ENCODE measurements at places on chromosomes 3 and 15.

- no peak for DNase-seq
These were observed 974.4 kb upstream of the ALCAM start for GRCh38 chr3:104392327-104392726.

GRCh38 chr3:94714194-94714593 is 651.3 kb downstream of the NSUN3 start:
- no peak for DNase-seq

- no peak for DNase-seq
These were observed 282.8 kb downstream of the CTNNB1 start for GRCh38 chr3:41482134-41482533.

GRCh38 chr3:112984485-112984884 is 6.3 kb upstream of the GTPBP8 start:
- no peak for DNase-seq

Data from left lobe of liver (tissue), 2 donors.